ENCODE measurements at places on chromosomes 1 and 21. TPM values are rescaled to one million over a fixed set of nuclear protein-coding genes. Genes with fewer than 3 reads are reported as not detected.

DNA sequence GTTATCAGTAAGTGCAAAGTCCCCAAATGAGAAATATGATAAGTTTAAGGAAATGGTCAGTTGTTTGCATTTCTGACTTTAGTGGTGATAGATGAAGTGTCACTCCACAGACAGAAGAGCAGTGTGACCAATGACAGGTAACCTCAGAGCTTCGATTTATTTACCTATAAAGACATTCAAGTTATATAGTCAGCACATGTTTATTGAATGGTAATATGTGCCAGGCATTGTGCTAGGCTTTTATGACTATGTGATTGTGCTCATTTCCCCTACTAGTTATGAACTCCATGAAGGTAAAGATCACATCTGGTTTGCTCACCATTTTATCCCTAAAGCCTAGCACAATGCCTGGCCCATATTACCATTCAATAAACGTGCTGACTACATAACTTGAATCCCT is 222.4 kb downstream of the HHIPL2 start:
- DNase-seq: no peak

GRCh38 chr1:41151846-41152245 is 90.3 kb downstream of the SCMH1 start:
- no peak for DNase-seq

- no peak for DNase-seq
Observed at GRCh38 chr1:28855969-28856368, 44.0 kb downstream of the OPRD1 start.

The HPDL gene
- polyA plus RNA-seq: 2.1 TPM

The TBX19 gene
- 1.3 TPM for polyA plus RNA-seq

GRCh38 chr1:184399192-184399847 is 12.5 kb downstream of the C1orf21 start:
- DNase-seq: no peak

GRCh38 chr21:35699361-35699760 is 361.0 kb downstream of the SETD4 start:
- no peak for DNase-seq

DNA sequence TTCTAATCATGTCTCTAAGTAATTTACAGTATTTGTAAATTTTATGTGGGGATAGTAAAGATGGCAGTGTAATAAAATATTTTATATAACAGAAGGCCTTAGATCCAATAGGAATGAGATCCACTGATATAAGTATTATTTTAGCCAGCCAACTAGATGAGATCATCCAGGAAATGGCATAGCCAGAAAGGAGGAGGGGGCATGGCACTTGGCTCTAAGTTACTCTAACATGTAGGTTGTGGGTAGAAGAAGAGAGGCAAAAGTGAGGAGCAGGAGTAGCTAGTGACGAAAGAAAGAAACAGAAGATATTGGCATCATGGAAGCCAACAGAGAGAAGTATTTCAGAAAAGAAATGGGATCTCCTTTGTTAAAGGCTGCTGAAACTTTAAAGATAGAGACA is 426.1 kb downstream of the PTPRC start:
- no peak for DNase-seq

- no peak for DNase-seq
Observed at GRCh38 chr1:15308621-15309027, 61.6 kb downstream of the FHAD1 start.

DNA sequence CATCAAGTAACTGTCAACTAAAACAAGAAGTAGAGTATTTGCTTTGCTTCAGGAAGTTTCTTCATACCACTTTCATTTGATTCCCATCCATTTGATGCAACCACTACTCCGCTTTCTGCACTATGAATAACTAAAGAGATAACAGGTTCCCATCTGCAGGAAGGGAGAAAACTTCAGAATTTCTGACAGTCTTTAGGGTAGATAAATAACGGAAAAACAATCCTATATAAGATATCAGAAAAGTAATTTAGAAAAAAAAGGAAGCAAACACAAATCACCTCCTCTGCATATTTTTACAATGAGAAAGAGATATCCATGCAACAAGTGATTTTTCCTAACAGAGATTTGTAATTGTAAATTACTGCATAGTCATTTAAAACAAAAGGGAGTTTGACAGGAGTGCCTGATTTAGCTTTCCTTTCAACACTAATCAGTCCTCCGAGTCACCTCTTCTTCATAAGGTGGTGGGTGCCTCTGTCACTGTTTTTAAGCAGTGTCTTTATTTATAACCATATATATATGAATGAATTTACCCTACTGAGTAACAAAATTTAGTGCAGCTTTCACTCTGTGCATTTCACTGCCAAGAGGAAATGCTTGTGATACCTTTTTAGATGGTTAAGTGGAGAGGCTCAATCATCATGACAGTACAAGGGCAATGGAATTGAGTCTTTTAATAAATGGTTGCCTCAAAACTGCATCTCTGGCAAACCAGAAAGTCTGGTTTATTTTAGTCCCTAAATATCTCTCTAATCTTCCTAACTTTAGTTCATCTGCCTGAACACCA is 1920.4 kb downstream of the MRPL39 start:
- DNase-seq: no peak

The FCER1A gene
- polyA plus RNA-seq: 0.42 TPM

GRCh38 chr1:227125929-227126545 is 185.9 kb downstream of the COQ8A start:
- no peak for DNase-seq

The SPRR2A gene
- polyA plus RNA-seq: not detected

DNA sequence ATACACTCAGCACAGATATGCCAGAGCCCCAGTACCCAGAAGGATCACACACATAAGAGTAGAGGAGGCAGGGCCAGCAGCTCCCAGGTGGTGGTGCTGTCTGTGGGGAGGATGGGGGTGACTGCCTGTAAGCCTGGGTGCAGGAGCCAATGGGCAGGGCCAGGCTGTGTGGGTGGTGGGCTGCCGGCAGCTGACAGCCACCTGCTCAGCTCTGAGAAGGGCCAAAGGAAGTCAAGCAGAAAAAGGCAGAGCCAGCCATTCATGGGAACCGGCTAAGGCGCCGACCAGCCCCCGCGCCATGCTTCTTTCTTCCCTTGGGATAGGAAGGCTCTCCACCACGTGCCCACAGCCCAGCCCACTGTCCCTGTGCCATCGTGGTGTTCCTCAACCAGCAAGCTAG is 14.1 kb downstream of the PIK3C2B start:
- no peak for DNase-seq

GRCh38 chr1:152169366-152170025 is 10.5 kb upstream of the RPTN start:
- no peak for DNase-seq

- no peak for DNase-seq
Observed at GRCh38 chr1:22118291-22118992, 24.5 kb downstream of the WNT4 start.

GRCh38 chr1:106266786-106267185 is 789.7 kb upstream of the PRMT6 start:
- no peak for DNase-seq

The PTPRF gene
- polyA plus RNA-seq: 10.4 TPM

DNA sequence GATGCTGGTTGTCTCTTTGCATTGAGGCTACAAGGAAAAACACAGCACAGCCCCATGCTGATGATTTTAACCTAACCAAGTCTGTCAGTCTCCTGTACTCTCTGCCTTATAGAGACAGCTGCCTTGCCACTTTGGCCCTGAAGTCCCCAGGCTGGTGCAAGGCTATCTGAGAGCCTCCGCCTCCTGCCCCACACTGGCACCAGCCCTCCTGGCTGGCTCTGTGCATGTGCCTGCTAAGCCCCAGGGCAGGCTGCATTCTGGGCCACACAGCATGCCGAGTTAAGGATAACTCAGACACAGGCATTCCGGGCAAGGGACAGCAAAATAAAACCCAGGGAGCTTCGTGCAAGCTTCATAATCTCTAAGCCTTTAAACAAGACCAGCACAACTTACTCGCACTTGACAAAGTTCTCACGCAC is 910 bp downstream of the RUNX1 start:
- DNase-seq: no peak

- DNase-seq: no peak
Observed at GRCh38 chr1:57784356-57784755, 360.5 kb upstream of the DAB1 start.

DNA sequence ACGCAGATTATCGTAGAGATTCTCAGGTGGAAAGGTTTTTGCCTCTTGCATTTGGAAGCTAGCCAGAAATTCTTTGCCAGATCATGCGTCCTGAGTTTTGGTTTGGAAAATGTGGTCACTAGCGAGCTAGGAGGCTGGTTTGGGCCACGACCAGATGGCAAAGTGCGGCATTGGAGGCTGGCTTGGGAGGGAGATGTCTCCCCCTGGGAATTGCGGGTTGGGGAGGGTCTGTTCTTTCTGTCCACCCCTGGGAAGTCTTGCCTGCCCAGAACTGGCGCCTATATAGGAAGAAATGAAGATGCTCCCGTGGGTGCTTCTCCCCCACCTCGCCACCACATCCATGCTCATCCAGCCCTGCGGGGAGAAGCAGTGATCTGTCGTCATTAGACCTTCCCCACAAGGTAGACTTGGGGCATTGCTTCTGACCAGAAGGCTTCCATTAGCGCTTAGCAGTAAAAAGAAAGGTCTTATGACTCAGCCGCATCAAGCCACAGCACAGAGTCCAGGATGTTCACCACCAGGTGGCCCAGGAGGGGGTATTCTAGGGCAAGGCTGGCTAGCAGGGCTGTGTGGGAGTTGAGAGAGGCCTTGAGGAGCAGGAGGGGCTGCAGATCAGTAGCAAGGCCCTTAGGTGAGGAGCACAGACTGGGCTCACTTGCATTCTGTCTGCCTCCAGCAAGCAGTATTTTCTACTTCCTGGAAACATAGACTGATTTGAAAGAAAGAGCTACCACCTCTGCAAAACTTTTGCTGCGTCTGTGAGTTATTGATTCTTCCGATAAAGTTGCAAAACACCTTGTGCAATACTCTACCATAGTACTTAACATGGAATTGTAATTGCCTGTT is 1.5 kb upstream of the PTP4A2 start:
- no peak for DNase-seq

The PHLDA3 gene
- polyA plus RNA-seq: 21.4 TPM

The KRTAP19-1 gene
- not detected for polyA plus RNA-seq

The MROH7 gene
- polyA plus RNA-seq: 6.0 TPM

The ACTN2 gene
- polyA plus RNA-seq: 2,397 TPM

The SLC30A10 gene
- polyA plus RNA-seq: 0.22 TPM

GRCh38 chr1:225735252-225736149 is 42.1 kb upstream of the SRP9 start:
- peak; percentile 62 for DNase-seq

The TCHHL1 gene
- polyA plus RNA-seq: not detected

The PADI3 gene
- polyA plus RNA-seq: not detected

DNA sequence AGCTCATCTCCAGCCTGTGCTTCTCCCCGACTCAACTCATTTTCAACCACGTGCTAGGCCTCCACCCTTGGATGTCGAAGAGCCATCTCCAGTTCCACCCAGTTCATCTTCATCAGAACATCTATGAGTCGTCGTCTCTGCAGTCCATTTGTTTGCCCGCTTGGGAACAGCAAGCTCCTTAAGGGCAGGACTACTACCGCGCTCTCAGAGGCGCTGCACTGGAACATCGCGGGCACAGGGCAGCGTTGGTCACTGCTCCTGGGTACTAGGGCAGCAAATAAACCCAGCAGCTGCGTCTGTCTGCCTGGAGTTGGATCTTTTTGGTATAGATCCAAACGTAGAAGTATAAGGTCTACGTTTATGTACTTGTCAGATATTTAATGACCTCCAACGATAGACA is 478 bp upstream of the PRDM2 start:
- DNase-seq: no peak

GRCh38 chr1:3590139-3590763 is 21.1 kb downstream of the MEGF6 start:
- no peak for DNase-seq
